ENCODE measurements at places on chromosomes 7 and 10.

DNA sequence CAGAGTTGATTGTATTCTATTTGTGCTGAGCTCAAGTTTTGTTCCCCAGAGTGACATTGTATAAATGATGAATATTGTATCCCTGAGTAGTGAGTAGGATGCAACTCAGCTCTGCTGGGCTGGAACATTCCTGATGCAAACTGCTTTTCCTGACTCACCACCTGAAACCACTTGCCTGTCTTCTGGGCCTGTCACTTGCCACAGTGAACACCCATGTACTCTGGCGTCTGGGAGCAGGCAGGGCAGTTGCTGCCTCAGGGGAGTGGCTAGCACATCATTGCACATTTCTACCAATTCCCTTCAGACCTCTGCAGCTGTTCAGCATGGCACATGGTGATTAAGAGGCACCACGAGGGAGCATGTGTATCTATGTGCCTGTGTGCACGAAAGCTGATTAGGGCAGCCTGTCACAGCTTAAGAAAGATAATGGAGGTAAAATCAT, 157.3 kb downstream of the SND1 start:
- DNase-seq: no peak

- no peak for DNase-seq
Observed at GRCh38 chr7:149007146-149007545, 21.2 kb downstream of the PDIA4 start.

DNA sequence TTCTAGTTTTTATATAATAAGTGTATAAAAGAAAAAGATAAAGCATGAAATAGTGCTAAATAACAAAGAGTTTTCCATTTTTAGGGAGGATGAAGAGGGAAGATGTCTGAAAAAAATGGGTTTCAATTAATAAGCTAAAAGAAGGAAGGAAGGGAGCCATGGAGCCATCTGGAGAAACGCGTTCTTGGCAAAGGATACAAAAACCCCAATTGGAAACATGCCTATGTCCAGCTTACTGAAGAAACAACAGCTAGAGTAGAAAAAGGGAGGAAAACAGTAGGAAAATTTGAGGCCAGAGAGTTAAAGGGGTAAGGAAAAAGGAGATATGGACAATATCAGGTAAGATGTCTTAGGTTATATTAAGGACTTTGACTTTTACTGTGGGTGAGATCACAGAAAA, 416.2 kb upstream of the GHITM start:
- no peak for DNase-seq

- DNase-seq: no peak
Observed at GRCh38 chr10:124802313-124802675, 675 bp downstream of the ABRAXAS2 start.

DNA sequence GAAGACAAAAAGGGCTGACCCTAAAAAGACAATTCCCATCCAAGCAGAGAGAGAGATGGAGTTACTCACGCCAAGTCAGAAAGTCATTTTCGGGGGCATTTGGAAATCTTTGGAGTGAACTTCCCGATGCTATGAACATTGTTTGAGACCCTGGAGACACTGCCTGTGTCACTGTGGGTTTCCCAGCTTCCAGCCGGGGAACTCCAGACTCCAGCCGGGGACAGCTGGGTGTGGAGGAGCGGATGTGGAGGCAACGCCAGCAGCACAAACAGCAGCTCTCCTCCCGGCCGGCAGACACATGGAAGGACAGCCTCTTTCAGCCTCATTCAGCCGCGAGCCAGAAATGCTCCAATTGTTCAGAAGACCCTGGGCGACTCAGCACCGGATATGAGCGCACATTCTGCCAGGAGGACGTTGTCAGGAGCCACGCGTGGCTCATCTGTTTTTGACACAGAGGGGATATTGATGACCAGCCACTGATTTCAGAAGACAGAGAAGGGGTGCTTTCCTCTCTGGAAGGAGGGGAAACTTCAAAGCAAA, 97.6 kb downstream of the PRPF18 start:
- no peak for DNase-seq

DNA sequence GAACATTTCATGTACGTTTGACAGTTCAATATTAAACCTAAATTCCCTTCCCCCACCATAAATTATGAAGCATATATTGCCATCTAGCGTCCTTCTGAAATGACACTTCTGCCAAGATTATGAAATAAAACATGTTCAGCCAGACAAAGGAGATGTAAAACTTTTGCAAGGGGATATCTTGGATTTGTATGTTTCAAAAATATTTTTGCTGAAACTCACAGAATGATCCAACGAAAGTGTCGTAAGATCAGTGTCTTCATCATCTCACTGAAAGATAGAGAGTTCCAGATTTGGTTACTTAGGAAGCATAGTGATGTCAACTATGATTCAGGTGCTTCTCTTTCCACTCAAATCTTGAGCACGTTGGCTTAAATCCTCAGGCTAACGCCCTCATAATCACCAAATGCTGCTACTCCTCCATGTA, 904.3 kb downstream of the XPNPEP1 start:
- DNase-seq: no peak

- no peak for DNase-seq
Observed at GRCh38 chr7:151271699-151272355, 23.3 kb upstream of the SMARCD3 start.

DNA sequence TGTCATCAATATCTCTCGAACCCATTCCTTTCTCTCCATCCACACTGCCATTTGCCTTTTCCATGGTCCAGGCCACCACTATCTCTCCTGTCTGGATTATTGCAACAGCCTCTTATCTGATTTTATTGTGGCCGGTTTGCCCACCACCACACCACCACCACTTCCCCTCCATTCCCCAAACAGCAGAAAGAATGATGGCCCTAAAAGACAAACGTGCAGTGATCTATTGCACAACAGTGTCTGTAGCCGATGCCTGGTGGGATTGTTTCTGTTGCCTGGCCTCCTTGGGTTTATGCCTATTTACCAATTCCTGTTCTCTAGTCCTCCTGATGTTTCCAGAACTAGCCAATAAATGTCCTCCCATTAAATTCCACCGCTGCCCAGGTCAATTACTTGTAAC, 10.2 kb upstream of the ST8SIA6 start:
- DNase-seq: no peak

GRCh38 chr7:95736635-95737034, 35.7 kb upstream of the DYNC1I1 start:
- DNase-seq: no peak

DNA sequence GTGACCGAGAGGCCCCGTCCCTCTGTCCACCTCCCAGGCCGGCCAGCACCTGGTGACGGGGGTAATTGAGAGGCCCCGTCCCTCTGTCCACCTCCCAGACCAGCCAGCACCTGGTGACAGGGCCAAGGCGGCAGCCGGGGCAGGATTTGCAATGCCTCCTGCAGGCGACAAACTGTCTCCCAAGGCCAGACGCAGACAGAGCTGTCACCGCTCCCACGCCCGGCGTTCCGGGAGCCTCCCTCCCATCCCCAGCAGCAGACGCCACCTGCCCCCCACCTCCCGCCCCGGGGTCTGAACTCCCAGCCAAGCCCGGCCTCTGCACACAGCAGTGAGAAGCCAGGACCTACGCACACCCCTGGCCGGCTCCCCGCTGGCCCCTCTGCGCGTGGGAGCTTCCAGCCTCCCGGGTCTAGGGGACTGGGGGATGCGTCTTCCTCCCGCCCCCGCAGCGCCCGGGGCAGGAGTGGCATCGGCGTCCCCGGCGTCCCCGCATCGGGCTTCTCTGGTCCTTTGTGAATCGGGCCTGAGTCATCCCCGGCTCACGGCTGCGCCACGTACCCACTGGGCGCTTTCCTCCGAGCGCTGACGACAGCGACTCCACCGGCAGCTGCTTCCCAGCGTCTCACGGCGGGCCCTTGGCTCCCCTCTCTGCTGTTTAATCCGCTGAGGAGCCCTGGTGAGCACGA, 95.1 kb upstream of the DIP2C start:
- peak; percentile 37 for DNase-seq

- DNase-seq: no peak
Observed at GRCh38 chr7:16579216-16579615, 52.6 kb downstream of the LRRC72 start.

DNA sequence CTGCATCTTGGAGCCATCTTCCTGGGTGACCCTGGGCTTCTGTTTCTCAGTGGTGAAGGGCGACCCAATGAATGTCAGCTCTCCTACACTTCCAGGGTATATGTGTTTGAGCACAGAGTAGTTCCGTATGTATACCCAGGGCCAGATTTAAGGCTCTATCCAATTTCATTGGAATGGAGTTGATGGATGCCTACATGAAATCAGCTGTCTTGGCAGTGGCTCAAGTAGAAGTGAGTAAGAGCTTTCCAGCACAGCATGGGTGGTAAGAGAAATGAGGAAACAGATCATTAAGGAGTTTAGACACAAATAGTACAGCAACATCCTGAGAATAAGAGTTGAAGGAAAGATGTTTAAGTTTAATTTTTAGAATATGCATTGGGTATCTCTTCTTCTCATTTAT, 433.0 kb downstream of the PAXIP1 start:
- DNase-seq: no peak

- no peak for DNase-seq
Observed at GRCh38 chr7:139875821-139876241, 46.8 kb downstream of the TBXAS1 start.

DNA sequence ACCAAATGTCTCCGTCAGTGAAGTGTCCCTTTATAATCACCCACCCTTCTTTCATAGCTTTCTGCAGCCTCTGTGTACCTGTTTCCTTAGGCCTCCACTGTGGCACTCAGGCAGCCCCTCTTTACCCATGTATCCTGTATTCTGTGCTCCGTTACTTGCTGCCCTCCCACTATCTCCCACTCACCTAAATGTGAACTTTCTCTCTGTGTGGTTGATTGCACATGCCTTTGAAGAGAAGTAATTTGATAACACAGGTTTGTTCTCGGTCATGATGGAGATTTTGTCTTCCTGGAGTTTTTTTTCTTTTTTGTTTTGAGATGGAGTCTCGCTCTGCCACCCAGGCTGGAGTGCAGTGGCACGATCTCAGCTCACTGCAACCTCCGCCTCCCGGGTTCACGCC, 61.5 kb downstream of the REEP3 start:
- DNase-seq: no peak

GRCh38 chr7:70884809-70885208, 247.1 kb upstream of the GALNT17 start:
- DNase-seq: no peak
